ENCODE measurements at places on chromosomes 12 and 14.

GRCh38 chr14:87547536-87547935, 445.4 kb downstream of the GALC start:
- DNase-seq: no peak

DNA sequence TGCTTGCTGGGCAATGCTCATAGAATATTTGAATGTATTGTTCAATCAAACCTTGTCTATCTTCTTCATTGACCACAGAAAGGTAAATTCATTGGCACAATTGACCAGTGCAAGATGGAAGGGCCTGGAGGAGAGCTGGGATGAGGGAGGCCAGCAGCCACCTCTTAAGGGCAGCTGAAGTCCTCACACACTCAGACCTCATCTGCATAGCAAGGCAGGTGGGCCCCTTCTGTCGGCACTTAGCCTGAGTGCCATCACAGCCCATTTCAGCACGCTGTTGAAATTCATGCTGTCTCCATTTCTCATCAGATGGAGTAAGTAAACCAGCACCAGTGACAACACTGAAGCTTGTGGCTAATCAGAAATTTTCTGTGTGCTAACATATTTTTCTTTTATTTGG, 25.4 kb upstream of the HMGA2 start:
- peak; percentile 22 for DNase-seq

DNA sequence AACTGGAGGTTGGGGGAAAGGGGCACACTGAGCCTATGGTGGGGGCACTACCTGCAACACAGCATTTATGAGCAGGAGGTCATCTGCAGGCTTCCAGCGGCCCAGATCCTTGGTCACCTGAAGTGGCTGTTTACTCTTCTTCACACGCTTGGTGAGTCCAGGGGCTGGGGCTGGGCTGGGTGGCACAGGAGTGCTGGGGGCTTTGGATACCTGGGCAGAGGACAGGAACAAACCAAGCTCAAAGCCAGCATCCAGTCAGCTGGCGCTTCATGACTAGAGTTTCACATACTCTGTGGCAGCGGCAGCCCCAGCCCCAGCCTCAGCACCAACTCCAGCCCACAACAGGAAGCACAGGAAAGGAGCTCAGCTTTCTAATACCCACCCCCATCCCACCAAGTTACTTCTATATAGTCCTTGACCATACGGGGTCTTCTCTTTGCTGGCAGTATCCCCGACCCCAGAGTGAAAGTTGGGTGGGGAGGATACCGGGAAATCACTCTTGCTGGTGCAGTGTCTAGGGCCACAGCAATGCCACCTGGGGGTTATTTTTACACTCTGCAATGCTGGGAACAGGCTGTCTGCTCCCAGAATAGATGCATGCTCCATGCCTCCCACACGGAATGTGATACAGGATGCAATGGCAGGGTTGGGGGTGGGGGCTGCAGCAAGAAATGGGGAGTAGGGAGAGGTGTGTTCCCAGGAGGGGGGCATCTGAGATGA, 3.1 kb downstream of the MCRS1 start:
- no peak for DNase-seq

- no peak for DNase-seq
Observed at GRCh38 chr12:6539314-6539682, 5.0 kb downstream of the GAPDH start.

GRCh38 chr14:68139431-68140075, 320.0 kb downstream of the RAD51B start:
- DNase-seq: no peak

GRCh38 chr14:50447461-50447860, 50.8 kb upstream of the CDKL1 start:
- DNase-seq: no peak

DNA sequence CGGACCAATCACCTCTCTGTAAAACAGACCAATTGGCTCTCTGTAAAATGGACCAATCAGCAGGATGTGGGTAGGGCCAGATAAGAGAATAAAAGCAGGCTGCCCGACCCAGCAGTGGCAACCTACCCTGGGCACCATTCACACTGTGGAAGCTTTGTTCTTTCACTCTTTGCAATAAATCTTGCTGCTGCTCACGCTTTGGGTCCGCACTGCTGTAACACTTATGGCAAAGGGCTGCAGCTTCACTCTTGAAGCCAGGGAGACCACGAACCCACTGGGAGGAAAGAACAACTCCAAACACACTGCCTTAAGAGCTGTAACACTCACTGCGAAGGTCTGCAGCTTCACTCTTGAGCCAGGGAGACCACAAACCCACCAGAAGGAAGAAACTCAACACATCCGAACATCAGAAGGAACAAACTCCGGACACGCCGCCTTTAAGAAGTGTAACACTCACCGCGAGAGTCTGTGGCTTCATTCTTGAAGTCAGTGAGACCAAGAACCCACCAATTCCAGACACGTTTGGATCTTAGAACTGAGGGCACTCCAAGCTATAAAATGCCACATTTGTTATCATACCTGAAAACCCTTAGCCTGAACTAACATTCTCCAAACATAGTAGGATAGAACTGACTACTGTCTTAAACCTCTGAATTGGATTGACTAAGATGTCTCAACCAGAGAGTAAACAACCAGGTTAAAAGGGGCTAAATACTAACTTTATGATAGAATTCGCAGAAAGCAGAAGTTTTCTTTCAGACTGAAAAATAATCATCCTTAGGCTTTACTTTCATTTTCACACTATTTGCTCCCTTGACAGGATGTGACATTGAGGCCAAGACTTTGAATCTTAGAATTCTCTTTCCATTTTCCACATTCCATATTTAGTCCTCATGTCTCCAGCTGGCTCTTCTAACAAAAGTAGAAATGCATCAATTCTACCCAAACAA, 33.6 kb downstream of the CDKL1 start:
- no peak for DNase-seq
